ENCODE measurements at places on chromosomes 5 and 9. TPM values are rescaled to one million over a fixed set of nuclear protein-coding genes. Genes with fewer than 3 reads are reported as not detected.

- no peak for DNase-seq
- H3K27me3 ChIP-seq: no peaks in the 10 kb centered on the region
- no peak overlapping the region for H3K27ac ChIP-seq
- H3K4me3 ChIP-seq: no peak overlapping the region
- H3K36me3 ChIP-seq: no peaks in the 10 kb centered on the region
- H3K4me1 ChIP-seq: no peaks in the 10 kb centered on the region
Measured at GRCh38 chr5:76954383-76954763, 1.5 kb downstream of the CRHBP start.

DNA sequence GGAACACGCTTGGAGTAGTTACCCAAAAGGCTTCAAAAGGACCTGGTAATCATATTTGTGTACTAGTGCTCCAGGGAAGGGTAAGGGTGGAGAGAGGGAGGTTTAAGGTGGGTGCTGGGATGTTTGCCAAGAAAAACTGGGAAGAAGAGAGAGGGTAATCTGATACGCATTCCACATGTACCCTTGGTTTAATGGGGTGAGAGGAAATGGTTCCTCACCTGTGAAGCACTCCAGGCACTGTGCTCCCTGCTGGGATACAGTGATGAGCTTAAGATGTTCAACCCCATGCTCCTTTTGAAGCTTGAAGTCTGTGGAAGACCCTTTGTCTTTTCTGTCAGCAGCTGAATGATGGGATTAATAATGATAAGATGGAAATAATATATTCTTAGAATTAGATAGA is 98.4 kb downstream of the COX7C start:
- H3K4me1 ChIP-seq: no peaks in the 10 kb centered on the region
- H3K4me3 ChIP-seq: no peak overlapping the region
- no peak for DNase-seq
- no peaks in the 10 kb centered on the region for H3K27me3 ChIP-seq
- no peaks in the 10 kb centered on the region for H3K36me3 ChIP-seq
- no peak overlapping the region for H3K27ac ChIP-seq

GRCh38 chr5:64603676-64604075 is 86.6 kb upstream of the SHISAL2B start:
- no peaks in the 10 kb centered on the region for H3K4me1 ChIP-seq
- no peak for DNase-seq
- H3K36me3 ChIP-seq: no peaks in the 10 kb centered on the region
- H3K27ac ChIP-seq: no peak overlapping the region
- H3K4me3 ChIP-seq: no peak overlapping the region

DNA sequence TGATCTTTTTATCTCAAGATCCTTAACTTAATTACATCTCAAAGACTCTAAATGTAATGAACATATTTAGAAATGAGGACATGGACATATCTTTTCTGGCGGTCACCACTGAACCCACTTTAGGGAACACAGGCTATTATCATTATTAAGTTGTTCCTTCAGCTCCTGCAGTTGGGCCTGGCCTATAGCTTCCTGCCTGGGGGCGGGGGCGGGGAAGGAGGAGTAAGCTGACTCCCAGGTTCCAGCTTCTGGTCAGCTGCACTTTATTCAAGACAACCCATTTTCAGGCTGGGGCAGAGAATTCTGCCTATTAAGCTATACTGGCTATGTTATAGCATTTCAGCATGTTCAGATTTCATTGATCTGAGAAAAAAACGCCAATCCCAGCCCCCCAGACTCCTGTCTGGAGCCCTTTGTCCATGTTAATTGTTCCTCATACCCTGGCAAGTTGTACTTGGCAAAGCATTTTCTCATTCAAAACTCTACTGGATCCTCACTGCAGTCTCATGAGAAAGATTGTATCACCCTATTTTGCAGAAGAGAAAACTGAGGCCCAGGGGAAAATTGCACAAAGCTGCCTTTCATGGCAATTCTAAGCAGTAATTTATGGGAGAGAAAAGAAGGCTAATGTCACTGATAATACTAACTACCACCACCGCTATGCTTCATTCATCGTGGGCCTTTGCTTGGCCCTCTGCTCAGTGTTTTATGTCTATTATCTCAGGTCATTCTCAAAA is 25.1 kb downstream of the COL15A1 start:
- no peak overlapping the region for H3K27ac ChIP-seq
- H3K27me3 ChIP-seq: no peaks in the 10 kb centered on the region
- no peak for DNase-seq

DNA sequence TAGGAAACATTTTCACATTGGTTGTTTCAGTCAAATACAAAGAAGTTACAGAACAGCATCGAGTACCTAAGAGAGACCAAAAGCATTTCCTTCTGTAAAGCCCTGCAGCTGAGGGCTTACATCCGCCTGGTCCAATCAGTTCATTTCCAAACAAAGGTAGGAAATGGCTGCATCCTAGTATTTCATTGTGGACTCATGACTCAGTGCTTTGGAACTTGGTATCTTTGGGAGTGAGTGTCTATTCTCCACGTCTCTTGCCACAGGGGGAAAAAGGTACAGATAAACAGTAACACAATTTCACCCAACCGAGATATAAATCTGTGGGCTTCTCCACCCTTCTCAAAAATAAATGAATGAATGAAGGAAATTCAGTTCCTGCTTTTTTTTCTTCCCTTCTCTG is 75.4 kb downstream of the NFIB start:
- H3K27me3 ChIP-seq: no peaks in the 10 kb centered on the region
- no peak overlapping the region for H3K4me3 ChIP-seq
- H3K4me1 ChIP-seq: peaks cover 1% of the 10 kb centered on the region

DNA sequence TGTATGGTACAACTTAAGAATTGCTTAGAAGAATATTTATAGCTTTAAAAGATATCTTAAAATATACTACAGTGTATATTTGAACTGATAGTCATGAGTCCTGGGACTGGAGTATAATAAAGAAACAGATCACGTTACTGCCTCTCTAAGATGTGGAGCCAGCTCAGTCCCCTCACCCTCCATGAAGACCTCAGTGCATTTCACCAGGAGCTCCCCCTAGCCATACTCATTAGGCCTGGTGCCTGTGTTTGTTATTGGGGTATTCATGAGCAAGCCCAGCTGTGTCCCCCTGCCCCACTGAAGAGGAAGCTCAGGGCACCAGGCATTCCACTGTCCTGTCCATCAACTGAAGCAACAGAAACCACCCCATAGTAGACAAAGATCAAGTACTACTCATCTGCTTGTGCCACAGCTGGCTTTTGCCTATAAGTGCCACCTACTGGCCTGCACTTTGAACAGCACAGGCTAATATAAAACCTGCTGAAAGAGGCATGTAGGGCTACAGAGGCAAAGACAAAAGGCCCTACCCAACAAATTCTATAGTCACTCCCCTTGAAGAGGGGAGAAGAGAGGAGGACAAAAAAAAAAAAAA is 850.2 kb upstream of the NUDT12 start:
- no peak overlapping the region for H3K27ac ChIP-seq
- H3K27me3 ChIP-seq: no peaks in the 10 kb centered on the region
- H3K36me3 ChIP-seq: no peaks in the 10 kb centered on the region
- H3K4me3 ChIP-seq: no peak overlapping the region

- H3K27me3 ChIP-seq: no peaks in the 10 kb centered on the region
- no peak for DNase-seq
- H3K4me3 ChIP-seq: no peak overlapping the region
- H3K36me3 ChIP-seq: no peaks in the 10 kb centered on the region
- no peak overlapping the region for H3K27ac ChIP-seq
Measured at GRCh38 chr9:115305543-115305942, 187.6 kb upstream of the TNC start.

- no peak for DNase-seq
- no peaks in the 10 kb centered on the region for H3K4me1 ChIP-seq
- H3K27me3 ChIP-seq: no peaks in the 10 kb centered on the region
- no peak overlapping the region for H3K4me3 ChIP-seq
Measured at GRCh38 chr5:9698125-9698826, 68.1 kb upstream of the TAS2R1 start.

DNA sequence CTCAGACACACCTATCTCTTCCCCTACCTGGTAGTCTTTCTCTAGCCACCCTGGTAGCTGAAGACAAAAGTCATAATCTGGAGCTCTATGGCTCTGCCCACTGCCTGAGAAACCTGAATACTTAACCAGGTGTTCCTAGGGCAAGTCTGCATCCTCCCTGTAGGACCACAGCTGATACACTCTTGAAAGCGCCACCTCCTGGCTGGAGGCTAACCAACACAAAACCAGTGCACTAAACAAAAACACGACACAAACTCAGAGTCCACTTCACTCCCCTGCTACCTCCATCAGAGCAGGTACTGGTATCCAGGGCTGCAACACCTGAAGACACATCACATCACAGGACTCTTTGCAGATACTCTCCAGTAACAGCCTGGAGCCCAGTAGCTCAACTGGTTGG is 84.6 kb upstream of the ANXA1 start:
- no peak overlapping the region for H3K4me3 ChIP-seq
- no peaks in the 10 kb centered on the region for H3K4me1 ChIP-seq
- H3K27me3 ChIP-seq: no peaks in the 10 kb centered on the region

GRCh38 chr5:165757791-165758190 is 2252.4 kb downstream of the MAT2B start:
- DNase-seq: no peak
- H3K36me3 ChIP-seq: no peaks in the 10 kb centered on the region
- no peaks in the 10 kb centered on the region for H3K4me1 ChIP-seq
- no peak overlapping the region for H3K27ac ChIP-seq
- no peak overlapping the region for H3K4me3 ChIP-seq

DNA sequence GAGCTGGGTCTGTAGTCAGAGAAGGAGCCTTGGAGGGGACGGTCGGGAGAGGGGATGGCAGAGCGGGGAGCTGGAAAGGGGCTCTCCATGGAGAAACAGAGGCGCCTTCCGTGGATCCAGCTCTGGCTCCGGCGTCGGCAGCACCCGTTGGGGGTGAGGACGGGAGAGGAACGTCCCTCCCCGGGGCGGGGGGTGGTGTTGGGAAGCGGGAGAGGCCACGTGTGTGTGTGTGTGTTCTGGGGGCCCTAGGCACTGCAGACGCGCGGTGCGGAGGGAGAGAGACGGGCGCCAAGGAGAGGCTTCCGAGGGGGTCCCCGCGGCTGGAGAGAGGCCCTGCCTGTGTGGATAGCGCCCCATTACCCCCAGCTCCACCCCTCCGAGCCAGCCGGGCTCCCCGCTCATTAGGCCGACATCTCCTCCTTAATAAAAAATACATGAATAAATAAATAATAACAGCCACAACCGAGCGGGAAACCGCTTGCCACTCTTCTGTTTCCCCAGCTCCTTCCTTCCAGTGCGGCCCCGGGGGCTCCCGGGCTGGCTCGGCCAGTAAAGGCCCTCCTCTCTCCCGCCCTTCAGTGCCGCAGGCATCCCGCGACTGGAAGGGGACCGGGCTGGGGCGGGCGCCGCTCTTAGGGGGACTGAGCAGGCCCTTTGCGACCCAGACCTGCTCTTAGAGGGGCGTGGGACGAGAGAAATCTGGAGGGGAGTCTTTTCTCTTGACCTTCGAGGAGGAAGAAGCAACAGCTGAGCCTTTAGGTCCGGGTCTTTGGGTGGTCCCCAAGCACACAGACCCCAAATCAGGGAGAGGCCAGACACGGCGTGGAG is 71.3 kb upstream of the ARAP3 start:
- H3K36me3 ChIP-seq: no peaks in the 10 kb centered on the region
- H3K4me1 ChIP-seq: no peaks in the 10 kb centered on the region
- no peak overlapping the region for H3K27ac ChIP-seq
- no peaks in the 10 kb centered on the region for H3K27me3 ChIP-seq

DNA sequence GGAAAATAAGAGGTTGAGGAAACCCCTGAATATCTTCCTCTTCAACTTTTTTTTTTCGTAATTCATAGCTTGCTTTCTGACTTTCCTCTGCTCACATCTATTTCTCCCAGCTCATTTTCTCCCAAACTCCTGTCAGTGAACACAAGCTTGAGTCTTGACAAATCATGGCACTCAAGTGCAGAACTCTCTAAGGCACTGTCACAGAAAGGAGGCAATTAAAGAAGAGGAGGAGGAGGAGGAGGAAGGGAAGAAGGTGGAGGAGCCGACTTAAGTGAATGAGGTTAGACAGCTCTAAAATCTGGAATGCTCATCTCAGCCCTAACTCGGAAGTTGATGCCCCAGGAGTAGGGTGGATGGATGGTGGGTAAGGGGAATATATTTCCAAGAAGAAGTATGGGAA is 27.2 kb upstream of the NUDT12 start:
- H3K4me1 ChIP-seq: no peaks in the 10 kb centered on the region
- no peak overlapping the region for H3K4me3 ChIP-seq
- no peak for DNase-seq
- H3K27ac ChIP-seq: no peak overlapping the region
- no peaks in the 10 kb centered on the region for H3K36me3 ChIP-seq

- no peak overlapping the region for H3K27ac ChIP-seq
- no peak for DNase-seq
- no peaks in the 10 kb centered on the region for H3K27me3 ChIP-seq
- no peaks in the 10 kb centered on the region for H3K36me3 ChIP-seq
- H3K4me3 ChIP-seq: no peak overlapping the region
Measured at GRCh38 chr5:103894882-103895281, 332.3 kb upstream of the NUDT12 start.

DNA sequence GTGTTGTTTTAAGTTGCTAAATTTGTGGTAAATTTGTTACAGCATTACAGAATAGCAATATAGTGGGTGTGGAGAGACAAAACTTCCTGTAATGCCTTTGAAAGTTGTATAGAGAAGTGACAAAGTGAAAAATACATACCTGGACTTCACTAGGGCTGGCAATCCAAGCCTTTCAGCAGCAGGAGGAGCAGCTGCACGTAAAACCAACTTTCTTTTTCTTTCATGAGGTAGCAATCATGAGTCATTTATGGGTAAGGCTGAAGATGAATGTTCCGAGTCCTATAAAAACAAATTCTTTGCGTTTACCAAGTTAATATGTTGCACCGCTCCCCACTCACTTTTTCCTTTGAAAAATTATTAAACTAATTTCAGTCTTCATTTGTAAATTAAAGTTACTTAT is 1138.2 kb downstream of the TAF11L14 start:
- DNase-seq: no peak
- no peak overlapping the region for H3K27ac ChIP-seq
- no peak overlapping the region for H3K4me3 ChIP-seq
- H3K27me3 ChIP-seq: no peaks in the 10 kb centered on the region
- H3K36me3 ChIP-seq: no peaks in the 10 kb centered on the region
- no peaks in the 10 kb centered on the region for H3K4me1 ChIP-seq

GRCh38 chr9:118570066-118570465 is 799.2 kb downstream of the BRINP1 start:
- H3K27me3 ChIP-seq: no peaks in the 10 kb centered on the region
- no peak for DNase-seq
- H3K36me3 ChIP-seq: no peaks in the 10 kb centered on the region
- H3K4me1 ChIP-seq: no peaks in the 10 kb centered on the region
- no peak overlapping the region for H3K27ac ChIP-seq

- H3K4me3 ChIP-seq: peak overlapping the region; percentile 74
- peak overlapping the region; percentile 35 for H3K27ac ChIP-seq
- H3K36me3 ChIP-seq: no peaks in the 10 kb centered on the region
- DNase-seq: no peak
Measured at GRCh38 chr9:135908093-135908753, 877 bp upstream of the CAMSAP1 start.

Gene SLC25A2
- not detected for total RNA-seq

Gene REEP2
- total RNA-seq: 4.0 TPM

Gene DNAJB5
- total RNA-seq: 11.8 TPM

Gene EFNA5
- 17.8 TPM for total RNA-seq

Gene CCL27
- not detected for total RNA-seq

Gene TOR2A
- 8.8 TPM for total RNA-seq

Gene ZNF169
- 4.9 TPM for total RNA-seq
